Central memory CD4-positive, alpha-beta T cell (primary cell): ENCODE measurements at places on chromosomes 11 and 22.

DNA sequence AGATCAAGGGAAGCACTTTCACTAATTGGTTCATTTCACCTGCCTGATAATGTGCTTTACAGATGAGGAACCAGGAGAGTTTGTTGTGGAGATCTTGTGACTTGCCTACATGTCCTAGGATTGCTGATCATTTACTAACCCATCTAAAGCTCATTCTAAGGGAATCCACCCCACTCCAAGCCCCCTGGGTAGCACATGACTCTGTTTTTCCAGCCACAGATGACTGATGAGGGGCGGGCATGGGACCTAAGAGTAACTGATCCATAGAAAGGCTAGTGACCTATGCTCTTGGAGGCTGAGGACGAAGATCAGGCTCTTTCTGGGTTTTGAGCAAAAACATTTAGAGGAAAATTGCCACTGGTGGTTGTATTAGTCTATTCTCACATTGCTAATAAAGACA lies 378.1 kb downstream of the CADM1 start:
- DNase-seq = no peak

DNA sequence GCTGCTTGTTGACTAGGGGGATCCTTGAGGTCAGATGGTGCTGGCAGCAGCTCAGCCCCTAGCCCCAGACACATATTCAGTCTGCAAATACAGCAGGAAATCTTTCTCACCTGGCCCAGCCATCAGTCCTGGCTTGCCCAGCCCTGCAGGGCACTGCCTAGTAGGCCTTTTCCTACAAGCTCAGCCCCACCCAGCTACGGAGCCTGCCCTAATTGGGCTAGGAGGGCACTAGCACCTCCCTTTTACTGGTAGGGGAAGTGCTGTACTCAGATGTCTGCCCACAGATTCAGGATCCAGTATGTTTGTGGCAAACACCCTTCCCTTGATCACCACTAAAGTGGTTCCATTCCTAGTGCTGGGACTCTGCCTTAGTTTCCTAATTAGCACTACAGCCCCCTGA lies 257.1 kb upstream of the CADM1 start:
- DNase-seq = no peak

DNA sequence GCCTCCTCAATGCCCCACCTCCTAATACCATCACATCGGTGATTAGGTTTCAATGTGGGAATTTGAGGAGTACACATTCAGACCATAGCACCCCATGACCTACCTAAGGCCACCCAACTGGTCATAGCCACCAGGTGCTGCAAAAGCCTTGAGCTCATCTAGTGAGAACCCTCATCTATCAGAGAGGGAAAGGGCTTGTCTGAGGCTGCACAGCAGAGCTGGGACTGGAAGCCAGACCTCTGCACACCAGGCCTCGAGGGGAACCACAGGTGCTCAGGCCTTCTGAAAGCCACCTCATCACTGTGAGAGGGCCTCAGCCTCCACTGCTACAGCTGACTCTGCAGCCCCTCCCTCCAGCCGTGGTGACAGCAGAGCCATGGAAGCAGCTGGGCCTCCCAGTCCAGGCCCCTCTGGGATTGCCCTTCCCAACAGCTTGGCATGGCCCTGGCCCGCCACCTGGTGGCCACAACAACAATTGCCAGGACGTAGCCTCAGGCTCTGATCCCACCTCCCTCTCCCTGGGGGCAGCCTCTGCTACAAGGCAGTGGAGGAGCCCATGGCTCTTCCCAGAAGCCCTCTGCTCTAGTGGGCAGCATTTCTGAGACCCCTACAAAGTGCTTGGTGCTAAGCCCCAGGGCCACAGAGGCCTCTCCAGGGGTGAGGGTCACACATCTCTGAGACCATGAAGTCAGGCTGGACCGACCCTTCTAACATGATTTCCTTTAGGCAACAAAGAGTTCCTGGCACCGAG lies 41.0 kb upstream of the PRDM11 start:
- peak; percentile 45 for DNase-seq

GRCh38 chr11:9656864-9657263 lies 7.0 kb upstream of the SWAP70 start:
- DNase-seq = no peak
